Thyroid gland (tissue), 4 donors: ENCODE measurements at places on chromosomes 5 and 9.
A peak's percentile ranks its signal among the peaks of the same experiment; 100 is the strongest.

DNA sequence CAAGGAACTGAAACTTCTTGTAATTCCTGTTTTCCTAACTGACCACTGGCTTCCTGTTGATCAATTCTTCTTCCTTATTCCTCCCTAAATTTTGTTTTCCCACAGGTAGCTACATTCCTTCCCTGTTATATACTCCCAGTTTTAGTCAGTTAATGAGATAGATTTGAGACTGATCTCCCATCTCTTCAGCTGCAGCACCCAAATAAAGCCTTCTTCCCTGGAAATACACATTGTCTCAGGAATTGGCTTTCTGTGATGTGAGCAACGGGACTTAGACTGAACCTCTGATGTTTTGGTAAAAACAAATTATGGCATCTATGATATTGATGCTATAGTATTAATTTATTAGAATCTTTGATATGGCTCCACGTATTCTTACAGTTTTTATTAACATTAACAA lies 617.3 kb upstream of the ST8SIA4 start:
- DNase-seq = no peak

GRCh38 chr9:97853844-97854695 lies 1.0 kb downstream of the FOXE1 start:
- DNase-seq = peak; percentile 59

GRCh38 chr5:148011398-148012137 lies 52.2 kb upstream of the SPINK5 start:
- DNase-seq = no peak

DNA sequence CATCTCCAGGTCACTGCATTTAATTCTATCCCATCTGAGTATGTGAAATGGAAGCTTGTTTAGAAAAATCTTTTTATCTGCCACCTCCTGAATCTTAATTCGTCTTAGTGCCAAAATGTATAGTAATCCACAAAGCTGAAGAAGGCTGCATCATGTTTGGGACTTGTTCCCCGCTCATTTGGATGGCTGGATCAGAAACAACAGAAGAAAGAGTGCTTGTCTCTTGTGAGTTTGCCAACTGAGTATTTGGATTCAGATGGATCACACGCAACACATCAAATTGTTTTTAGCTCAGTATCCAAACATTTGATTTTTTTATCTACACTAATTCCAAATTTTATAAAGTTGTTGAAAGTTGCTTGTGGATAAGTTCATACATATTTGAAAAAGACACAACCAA lies 197.2 kb upstream of the PAPPA start:
- DNase-seq = no peak

DNA sequence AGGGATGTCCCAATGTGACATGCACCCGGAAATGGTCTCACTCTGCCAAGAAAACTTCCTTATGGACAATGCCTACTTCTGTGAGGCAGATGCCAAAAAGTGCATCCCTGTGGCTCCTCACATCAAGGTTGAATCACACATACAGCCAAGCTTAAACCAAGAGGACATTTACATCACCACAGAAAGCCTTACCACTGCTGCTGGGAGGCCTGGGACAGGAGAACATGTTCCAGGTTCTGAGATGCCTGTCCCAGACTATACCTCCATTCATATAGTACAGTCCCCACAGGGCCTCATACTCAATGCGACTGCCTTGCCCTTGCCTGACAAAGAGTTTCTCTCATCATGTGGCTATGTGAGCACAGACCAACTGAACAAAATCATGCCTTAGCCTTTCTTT lies 37.6 kb upstream of the CCDC152 start:
- no peak for DNase-seq
